NCI-H1105 treated with DMSO at 0.1 percent for 48 hours (cell line): ENCODE measurements at places on chromosomes 12 and 14.

GRCh38 chr14:32078023-32078857, 1.1 kb downstream of the ARHGAP5 start:
- DNase-seq: peak; percentile 56

DNA sequence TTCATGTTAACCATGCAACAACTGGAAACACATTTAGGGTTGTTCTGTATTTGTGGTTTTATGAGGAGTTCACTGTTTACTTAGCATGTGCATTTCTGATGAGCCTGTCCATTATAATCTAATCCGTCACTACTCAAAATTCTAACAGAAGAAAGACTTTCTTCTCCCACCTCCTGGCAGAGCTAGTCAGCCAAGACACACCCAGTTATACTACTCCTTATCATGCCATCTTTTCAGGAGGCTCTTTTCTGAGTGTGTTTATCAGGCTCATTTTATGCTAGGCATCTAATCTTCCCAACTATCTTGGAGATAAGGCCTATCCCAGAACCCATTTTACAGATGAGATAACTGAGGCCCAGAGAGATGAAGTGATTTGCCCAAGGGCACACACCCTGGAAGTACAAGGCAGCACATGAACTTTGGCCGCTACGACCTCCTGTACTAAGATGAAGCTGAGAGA, 10.4 kb upstream of the MED13L start:
- DNase-seq: no peak

- no peak for DNase-seq
Measured at GRCh38 chr12:57063991-57064685, 14.2 kb upstream of the MYO1A start.

DNA sequence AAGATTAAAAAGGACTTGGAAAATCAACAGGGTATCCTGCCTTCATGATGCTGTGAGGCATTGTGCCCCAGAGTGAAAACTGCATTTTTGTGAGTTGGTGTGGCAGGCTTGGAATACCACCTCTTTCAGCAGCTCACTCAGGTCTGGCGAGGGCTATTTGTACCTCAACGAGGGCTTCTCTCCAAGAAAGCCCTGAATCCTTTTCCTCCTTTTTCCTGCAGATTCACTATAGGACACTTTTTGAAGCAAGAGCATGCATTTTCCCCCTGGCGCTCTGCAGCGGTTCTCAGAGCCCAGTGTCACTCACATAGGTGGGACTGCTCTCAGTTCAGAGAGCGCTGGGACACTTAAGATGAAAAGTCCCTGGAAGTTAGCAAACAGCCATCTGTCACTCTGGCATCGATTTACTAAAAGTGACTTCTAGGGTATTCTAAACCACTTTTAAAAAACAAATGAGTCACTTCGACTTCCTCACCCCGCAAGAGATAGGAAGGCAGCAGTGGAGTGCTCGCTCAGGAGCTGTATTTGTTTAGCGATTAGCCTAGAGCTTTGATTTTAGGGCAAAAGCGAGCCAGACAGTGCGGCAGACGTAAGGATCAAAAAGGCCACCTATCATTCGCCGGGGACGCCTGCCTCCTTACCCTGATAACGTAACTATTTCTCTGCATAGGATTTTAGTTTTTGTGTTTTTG, 782 bp upstream of the LGR5 start:
- DNase-seq: peak; percentile 36

DNA sequence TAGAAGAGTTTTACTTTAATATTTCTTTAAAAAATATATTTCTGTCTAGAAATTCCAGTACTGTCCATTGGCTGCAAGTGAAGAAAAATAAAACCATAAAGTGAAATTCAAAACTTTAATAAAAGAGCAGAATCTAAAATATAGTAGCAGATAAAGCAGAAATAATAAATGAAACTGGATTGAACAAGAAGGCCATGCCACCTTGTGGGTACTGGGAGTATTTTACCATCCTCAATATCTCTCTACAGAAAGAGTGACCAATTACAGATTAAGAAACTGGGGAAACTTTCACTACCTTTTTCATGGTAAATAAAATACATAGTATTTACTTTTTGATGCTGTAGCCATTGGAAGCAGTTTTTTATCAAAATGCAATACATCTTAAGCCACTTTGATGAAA, 220.5 kb downstream of the BCAT1 start:
- DNase-seq: peak; percentile 48

- DNase-seq: no peak
Measured at GRCh38 chr14:54335569-54336155, 61.1 kb upstream of the CDKN3 start.

GRCh38 chr14:76976240-76977005, 52.1 kb downstream of the IRF2BPL start:
- no peak for DNase-seq

- DNase-seq: no peak
Measured at GRCh38 chr12:79127271-79127751, 262.7 kb downstream of the SYT1 start.

DNA sequence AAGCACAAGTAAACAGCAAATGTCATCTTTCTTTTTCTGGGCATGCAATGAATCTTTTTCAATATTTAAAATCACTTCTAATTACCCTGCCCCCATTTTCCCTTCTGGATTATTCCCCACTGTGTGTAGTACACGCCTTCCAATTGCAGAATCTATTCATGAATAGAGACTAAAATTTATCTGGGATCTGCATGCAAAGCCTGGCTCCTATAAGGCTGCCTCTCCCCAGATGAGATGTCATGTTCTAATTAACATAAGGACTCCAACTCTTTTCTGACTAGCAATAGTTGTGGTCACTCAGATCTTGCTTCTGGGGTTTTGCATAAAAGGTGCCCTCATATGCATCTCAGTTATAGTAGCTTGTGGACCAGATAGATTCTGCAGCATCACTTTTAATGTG, 473.5 kb downstream of the BTG1 start:
- no peak for DNase-seq

GRCh38 chr12:88934163-88934747, 354.0 kb upstream of the KITLG start:
- DNase-seq: peak; percentile 58

DNA sequence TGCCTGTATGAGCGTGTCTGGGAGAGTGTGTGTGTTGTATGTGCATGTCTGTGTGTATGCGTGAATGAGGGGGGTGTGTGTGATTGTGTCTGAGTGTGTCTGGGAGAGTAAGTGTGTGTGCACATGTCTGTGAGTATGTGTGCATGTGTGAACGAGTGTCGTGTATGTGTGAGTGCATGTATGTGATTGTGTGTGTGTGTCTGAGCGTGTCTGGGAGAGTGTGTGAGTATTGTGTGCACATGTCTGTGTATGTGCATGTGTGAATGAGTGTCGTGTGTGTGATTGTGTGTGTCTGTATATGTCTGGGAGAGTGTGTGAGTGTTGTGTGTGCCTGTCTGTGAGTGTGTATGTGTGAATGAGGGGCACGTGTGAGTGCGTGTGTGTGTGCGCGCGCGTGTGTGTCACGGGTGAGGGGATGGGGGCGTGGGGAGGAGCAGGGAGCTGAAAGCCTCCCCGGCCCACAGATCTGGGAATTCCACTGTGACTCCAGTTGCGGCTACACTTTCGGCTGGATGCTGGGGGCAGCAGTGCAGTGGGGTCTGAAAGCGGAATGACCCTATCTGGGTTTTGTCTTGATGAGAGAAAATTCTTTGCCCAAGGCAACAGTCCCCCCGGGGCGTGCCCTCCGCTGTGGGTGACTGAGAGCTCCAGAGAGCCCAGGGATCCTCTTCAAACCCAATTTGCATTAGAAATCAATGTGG, 138.1 kb upstream of the MED13L start:
- DNase-seq: no peak

GRCh38 chr14:36646664-36647416, 14.8 kb upstream of the PAX9 start:
- no peak for DNase-seq

DNA sequence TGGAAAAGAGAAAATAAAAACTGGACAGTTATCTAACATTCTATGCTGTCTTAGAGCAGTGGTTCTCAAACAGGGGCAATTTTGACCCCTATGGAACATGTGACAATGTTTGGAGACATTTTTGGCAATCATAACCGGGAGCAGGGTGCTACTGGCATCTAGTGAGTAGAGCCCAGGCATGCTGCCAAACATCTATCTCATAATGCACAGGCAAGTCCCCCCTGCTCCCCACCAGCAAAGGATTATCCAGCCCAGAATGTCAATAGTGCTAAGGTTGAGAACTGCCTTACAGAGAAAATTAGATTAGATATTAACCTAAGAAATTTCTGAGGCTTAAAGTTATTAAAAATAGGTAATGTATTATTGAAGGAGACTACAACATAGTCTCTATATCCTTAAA, 22.9 kb upstream of the CATSPERB start:
- peak; percentile 31 for DNase-seq

DNA sequence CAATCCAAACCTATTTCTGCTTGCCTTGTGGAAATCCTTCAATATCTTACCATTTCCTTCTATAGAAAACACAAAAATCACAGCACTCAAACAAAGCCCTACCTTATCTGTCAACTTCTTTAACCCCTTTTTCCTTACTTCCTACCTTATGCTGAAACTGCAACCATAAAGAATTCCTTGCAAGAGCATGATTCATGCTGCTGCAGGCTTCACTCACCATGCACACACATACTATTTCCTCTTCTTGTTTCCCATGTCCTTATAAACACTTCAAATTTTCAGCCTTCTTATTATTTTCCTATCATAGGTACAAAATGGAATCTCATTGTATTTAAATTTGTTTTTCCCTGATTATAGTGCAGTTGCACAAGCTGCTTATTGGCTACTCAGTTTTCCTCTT, 23.3 kb downstream of the LMNTD1 start:
- no peak for DNase-seq
